ENCODE measurements at places on chromosomes 5 and 9.

- DNase-seq = no peak
Observed at GRCh38 chr5:124546643-124547042, 199.8 kb downstream of the ZNF608 start.

GRCh38 chr5:157877821-157878220, 18.9 kb upstream of the CLINT1 start:
- no peak for DNase-seq

GRCh38 chr5:64417390-64417789, 88.4 kb upstream of the RGS7BP start:
- no peak for DNase-seq

GRCh38 chr9:131020388-131020787, 11.4 kb downstream of the LAMC3 start:
- DNase-seq = no peak

- no peak for DNase-seq
Observed at GRCh38 chr9:109307380-109308240, 13.2 kb downstream of the EPB41L4B start.

DNA sequence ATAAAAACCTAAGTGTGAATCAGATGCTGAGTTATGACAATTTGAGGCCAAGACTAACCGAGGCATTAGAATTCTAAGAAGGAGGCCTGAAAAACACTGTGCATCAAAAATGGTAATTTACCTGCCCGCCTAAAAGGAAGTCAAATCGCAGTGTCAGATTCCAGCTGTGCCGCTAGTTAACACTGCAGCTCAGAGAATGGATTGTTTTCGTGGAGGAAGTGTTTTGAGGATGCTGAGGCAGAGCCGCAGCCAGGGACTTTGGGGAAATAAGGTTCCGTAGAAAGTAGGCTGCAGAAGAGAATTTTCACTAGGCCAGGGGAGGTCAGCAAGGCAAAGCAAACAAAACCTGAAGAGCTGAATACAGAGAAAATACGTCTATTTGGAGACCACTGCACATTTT, 226.4 kb upstream of the ISL1 start:
- DNase-seq = no peak

GRCh38 chr9:2082772-2083171, 67.6 kb downstream of the SMARCA2 start:
- DNase-seq = no peak

DNA sequence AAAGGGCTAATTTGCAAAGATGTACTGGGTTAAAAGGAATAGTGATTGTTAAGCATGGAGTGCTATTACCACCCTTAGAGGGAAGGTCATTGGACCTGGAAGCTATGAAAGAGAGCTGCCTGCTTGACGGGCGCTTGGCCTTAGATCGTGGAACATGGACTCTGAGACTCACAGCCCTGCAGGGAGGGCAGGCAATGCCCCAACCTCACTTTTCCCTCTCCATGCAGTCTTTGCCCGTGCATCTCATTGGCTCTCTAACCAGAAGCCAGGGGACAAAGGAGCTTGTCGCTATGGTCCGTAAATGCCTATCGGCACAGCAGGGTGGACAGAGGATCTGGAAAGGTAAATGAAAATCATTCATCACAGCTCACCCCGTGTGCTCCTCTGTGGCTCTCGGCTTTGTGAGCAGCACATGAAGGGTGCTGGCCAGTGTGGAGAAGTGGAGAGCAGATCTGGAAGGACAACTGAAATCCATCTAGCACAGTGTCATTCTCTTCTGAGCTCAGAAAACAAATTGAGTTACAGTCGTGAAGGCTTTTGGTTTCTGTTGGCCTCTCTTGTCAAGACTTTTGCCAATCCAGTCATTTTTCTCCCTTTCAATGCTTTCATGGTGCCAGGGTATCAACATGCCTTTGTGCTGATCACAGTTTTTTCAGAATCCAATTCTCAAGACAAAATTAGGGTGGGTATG, 186.2 kb downstream of the SNX18 start:
- no peak for DNase-seq

DNA sequence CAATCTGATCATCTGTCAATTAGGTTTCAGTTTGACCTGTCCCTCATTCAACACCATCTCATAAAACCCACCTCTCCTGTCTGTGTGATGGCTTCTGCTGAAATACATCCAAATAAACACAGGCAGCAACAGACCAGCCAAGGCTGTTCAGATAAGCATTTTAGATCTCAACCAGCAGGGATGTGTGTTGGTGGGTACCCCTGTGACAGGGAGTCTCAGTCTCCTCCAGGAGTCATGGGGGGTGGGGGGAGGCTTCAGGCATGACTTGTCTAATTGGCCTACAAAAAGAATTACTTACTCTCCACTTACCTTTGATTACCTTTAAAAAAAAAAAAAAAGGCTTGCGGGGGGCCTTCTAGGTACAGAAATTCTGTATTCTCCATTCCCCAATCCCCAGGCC, 65.9 kb downstream of the ROR2 start:
- no peak for DNase-seq

- DNase-seq = no peak
Observed at GRCh38 chr9:12667892-12668291, 25.3 kb upstream of the TYRP1 start.

GRCh38 chr5:34007621-34008600, at the start of gene AMACR:
Gene AMACR (minus strand): TSS chr5:34008050. CDS start chr5:34008019, 31 bp downstream.
- peak; percentile 84 for DNase-seq
